Epithelial cell of proximal tubule (primary cell): ENCODE measurements at places on chromosomes 2 and 18. TPM values are rescaled to one million over a fixed set of nuclear protein-coding genes. Genes with fewer than 3 reads are reported as not detected.

DNA sequence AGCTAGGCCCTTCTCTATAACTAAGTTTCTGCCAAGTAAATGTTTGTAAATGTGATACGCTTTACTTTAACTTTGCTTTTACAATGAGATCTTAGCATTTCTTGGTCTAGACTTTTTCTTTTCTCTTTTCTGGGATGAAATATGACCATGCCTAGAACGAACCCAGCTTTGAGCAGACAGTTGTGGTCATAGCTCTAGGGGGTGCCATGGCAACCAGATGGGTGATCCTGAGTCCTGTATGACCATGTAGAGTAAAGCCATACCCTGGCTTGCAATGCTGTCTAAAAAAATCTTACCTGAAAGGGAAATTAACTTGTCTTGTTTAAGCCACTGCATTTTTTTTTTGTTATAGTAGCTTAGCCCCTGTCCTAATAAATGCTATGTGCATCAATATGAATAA is 956.3 kb downstream of the SLC4A3 start:
- no peak for DNase-seq

DNA sequence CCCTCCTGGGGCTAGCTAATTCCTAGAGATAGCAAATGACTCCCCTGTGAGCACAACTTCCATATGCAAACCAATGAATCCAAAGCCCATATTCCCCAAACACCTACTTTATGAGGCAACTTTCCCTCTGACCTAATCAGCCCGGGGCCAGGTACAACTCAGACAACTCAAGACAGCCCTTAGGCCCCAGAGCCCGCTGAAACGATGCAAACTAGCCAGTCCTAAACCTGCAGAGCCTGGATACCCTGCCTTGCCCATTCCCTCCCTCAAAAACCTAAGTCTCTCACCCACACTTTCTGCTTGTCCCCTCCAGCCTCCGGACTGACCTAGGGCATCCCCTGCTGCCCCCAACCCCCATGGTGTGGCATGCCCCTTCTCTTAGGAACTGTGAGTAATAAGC is 142.8 kb downstream of the ACTR3 start:
- DNase-seq = no peak

DNA sequence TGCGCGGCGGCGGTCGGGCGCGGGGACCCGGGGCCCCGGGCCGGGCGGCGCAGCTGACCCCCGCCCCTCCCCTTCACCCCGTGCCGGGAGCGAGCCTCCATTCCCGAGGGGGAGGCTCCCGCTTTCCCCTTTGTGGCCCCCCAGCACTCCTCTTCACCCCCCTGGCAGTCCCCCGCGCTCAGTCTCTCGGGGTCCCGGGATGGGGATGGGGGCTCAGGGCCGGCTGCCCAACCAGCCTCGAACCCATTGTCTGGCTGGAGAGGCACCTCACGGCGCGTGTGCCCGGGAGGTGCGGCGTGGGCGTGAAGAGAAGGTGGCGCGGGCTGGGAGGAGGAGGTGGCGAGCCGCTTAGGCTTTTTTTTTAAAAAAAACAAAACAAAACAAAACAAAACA is 748 bp downstream of the FMNL2 start:
- DNase-seq = no peak

DNA sequence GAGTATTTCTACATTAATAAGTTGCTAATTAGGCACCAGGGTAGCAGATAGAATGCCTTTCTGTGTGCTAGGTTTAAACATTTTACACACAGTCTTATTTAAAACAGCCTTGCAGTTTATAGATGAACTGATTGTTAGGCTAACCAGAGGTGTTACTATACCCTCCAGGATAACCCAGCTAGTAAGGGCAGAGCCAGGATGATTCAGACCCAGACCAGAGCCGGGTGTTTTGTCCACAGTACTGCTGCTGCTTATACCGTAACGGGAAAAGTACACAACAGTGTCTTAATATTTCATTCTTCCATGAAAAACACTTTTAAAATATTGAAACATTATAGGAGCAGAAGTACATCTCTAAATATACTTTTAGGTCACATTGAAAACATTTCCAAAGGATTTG is 82.7 kb downstream of the MALT1 start:
- no peak for DNase-seq

GRCh38 chr2:226742347-226742746 is 57.3 kb downstream of the IRS1 start:
- no peak for DNase-seq

GRCh38 chr18:75113455-75113854 is 95.5 kb downstream of the PTGR3 start:
- DNase-seq = no peak

- DNase-seq = no peak
These were observed 95.1 kb downstream of the FIGN start for GRCh38 chr2:163640542-163641193.

GRCh38 chr2:99863903-99864270 is 278.5 kb downstream of the AFF3 start:
- no peak for DNase-seq

- no peak for DNase-seq
These were observed 36.9 kb downstream of the FAM168B start for GRCh38 chr2:131056204-131056931.

GRCh38 chr18:33870059-33870458 is 292.0 kb downstream of the ASXL3 start:
- DNase-seq = peak; percentile 12

DNA sequence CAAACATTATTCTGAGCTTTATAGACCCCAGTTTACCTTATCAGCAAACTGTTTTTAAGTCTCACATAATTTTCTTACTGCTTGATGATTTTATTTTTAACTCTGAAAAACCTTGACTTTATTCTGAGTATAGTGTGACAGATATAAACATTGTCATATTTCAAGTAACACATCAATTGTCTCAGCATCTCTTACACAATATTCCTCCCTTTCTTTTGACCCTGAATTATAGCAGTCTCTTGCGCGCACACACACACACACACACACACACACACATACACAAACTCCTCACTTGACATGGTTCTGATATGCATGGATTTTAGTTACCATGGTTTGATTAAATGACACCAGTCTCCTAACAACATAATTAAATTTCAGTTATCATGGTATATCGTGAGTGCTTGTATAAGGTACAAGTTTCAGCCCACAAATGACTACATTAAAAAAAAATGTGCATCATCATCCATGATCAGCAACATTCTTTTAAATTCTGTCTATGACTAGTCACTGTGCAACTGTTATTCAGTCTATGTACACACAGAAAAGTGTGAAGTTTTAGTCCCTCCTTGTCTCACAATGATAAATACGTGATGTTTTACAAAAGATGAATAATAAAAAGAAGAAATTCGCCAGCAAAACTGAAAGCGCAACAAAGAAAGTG is 39.5 kb upstream of the TACR1 start:
- DNase-seq = no peak

- no peak for DNase-seq
These were observed 161.4 kb upstream of the GYPC start for GRCh38 chr2:126494593-126494992.

DNA sequence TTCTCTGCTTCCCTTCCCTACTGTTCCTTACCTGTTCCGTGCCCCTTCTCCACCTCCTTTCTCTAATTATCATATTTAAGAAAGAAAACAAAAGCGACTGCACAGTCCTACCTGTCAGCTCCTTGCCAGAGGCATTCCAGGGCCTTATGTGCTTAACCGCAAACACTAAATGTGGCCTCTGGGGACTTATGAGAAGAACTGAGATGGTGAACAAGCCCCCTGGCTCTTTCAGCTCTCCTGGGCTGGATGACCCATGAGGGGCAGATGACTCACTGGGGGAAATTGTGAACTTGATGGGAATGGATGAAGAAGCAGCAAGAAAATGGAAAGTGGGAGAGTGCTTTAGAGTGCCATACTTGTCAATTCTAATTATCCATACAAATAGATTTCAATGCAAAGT is 106.3 kb upstream of the LYPD1 start:
- DNase-seq = no peak

GRCh38 chr2:105797298-105797819 is 52.6 kb downstream of the NCK2 start:
- no peak for DNase-seq

DNA sequence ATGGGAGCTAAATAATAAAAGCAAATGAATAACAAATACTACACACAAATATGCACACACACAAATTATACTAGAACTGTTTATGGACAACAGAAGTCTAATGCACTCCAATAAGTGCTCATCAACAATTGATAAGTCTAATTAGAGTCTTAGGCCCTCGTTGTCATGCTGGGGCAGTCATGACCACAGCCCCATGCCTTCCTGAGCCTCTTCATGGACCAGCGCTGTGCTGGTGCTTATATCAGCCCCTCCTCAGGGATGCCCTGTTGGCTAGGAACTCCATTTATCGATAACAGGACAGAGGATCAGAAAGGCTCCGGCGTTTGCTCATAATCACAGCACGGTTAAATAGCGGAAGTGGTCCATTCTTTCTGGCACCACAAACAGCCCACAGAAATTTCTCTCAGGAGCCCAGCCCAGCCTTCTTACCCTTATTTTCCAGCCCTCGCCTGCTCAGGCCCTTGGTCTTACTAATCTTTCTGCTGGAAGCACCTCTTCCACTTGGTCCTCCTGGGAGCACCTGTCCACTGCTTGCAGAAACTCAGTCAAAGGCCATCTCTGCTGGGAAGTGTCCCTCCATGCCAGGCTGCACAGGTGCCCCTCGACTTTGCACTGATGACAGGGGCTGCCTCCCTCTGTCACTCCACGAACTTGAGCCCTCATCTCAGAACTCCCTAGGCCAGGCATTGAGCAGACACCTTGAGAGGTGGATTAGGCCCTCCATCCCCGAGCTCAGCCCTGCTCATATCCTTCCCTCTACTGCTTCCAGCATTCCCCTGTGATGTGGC is 500.2 kb upstream of the HS6ST1 start:
- DNase-seq = no peak

GRCh38 chr18:808086-808485 is 4.0 kb downstream of the YES1 start:
- no peak for DNase-seq

DNA sequence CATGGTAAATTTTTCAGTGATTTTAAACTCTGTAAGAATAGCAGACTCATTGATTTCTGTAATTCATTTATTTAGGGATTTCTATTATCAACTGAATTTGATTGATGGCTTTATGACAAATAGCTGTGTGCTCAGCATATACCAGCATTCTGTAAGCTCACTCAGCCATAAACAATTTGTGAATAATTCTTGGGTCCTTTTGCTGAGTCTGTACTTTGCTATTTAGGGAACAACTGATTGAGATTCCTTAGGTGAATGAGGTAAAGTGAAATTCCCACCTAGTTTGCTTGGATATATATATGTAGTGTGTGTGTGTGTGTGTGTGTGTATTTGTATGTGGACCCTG is 76.7 kb upstream of the CAVIN2 start:
- peak; percentile 59 for DNase-seq

DNA sequence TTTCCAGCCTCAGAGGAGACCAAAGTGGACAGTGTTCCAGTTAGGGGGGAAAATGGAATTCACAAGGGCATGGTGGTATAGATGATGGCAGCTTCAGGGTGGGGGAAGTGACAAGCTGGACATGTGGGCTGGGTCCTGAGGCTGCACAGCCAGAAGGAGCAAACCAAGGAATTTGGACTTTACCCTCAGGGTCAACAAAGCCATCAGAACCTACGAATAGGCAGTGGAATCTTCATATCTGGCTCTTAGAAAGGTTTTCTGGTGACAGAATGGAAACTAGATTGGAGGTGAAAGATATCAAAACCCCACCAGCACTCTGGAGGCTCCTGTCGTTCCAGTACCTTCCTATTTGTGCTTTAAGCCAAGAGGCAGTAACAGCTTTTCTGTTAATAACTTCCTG is 127.1 kb downstream of the SETBP1 start:
- DNase-seq = no peak

DNA sequence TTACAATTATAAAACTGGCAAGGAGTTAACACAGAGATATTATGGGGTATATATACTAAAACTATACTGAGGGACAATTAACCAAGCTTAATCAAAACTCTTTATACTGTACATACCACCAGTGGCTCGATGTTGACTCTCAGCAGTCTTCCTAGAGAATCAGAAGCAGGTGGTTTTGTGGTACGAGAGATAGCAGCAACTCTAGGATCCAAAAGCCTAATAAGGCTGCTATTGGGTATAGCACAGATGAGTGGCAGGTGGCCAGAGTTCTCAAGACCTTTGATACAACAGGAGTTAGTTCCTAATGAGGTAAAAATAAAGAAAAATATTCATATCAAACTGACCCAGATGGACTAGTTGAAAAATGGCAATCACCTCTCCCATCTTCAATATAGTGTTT is 45.5 kb upstream of the COL5A2 start:
- no peak for DNase-seq

Gene KDSR
- total RNA-seq = 25.4 and 38.3 TPM in 2 replicates

Gene TRIM43
- not detected in 2 replicates for total RNA-seq

Gene SLC8A1
- 4.8 and 10.6 TPM in 2 replicates for total RNA-seq

Gene LYG2
- not detected in 2 replicates for total RNA-seq

Gene FBXO48
- total RNA-seq = 0.94 and 1.5 TPM in 2 replicates
